Activated T-helper 17 cell treated with anti-CD3 and anti-CD28 coated beads, Interleukin-2, amount 50 U/mL, for 72 hours (primary cell): ENCODE measurements at places on chromosomes 2 and 18. TPM values are rescaled to one million over a fixed set of nuclear protein-coding genes. Genes with fewer than 3 reads are reported as not detected.

Gene XIRP2
- total RNA-seq, result not detected

DNA sequence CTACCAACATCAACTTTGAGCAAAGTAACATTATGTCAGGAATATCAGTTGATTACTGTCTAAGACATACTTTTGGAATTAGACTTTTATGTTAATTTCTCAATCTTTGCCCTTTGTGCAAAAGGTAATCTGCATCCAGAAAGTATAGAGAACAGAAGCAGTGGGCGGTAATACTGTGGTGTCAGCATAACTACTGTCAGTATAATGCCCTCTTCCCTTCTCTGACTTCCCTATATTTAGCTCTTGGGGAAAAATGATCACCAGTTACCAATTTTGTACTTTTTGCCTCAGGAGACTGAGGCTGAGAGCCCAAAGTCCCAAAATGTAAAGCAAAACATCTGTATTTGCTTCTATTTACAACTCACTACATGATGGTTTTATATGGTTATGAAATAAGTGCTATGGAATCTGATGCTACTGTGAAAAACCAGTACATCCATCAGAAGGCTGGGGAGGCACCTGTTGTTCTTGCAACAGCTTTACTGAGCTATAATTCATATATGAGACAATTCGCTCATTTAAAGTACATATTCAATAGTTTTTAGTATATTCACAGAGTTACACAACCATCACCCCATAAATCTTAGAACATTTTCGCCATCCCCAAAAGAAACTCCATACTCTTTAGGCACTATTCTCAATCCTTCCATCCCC, 51.3 kb upstream of the CD302 start:
- no peaks in the 10 kb centered on the region for H3K27me3 ChIP-seq
- ATAC-seq, result no peak
- H3K36me3 ChIP-seq, result peaks cover 95% of the 10 kb centered on the region
- no peaks in the 10 kb centered on the region for H3K4me1 ChIP-seq
- no peak overlapping the region for H3K27ac ChIP-seq

GRCh38 chr2:218885981-218886947, 5.6 kb downstream of the WNT10A start:
- H3K4me3 ChIP-seq, result peak overlapping the region; percentile 67
- ATAC-seq, result peak; percentile 32
- H3K36me3 ChIP-seq, result peaks cover 54% of the 10 kb centered on the region
- peaks cover 30% of the 10 kb centered on the region for H3K4me1 ChIP-seq
- H3K27me3 ChIP-seq, result no peaks in the 10 kb centered on the region

- no peaks in the 10 kb centered on the region for H3K27me3 ChIP-seq
- H3K4me1 ChIP-seq, result peaks cover 26% of the 10 kb centered on the region
- peaks cover 63% of the 10 kb centered on the region for H3K36me3 ChIP-seq
- peak; percentile 46 for ATAC-seq
- H3K4me3 ChIP-seq, result peak overlapping the region; percentile 93
- peak overlapping the region; percentile 97 for H3K27ac ChIP-seq
These were observed 1.1 kb upstream of the DUSP2 start for GRCh38 chr2:96146153-96146880.

DNA sequence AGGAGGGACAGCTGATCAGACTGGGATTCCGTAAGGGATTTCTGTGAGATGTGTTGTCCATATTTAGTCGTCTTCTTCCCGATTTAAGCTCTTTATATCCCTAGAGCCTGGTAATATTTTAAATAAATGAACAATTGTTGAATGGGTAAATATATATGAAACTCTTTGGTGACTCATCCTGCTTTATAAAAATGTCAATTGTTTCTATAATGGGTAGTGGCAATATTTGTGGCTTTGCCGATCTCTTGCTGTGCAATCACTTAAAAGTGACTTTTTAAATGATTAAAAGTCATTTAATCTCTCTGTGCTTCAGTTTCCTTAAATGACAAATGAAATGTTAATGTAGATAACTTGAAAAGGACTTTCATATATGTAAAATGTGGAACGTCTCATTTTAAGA, 339.2 kb downstream of the RNF144A start:
- no peak overlapping the region for H3K27ac ChIP-seq
- ATAC-seq, result no peak
- no peaks in the 10 kb centered on the region for H3K36me3 ChIP-seq
- no peaks in the 10 kb centered on the region for H3K4me1 ChIP-seq
- H3K27me3 ChIP-seq, result no peaks in the 10 kb centered on the region
- no peak overlapping the region for H3K4me3 ChIP-seq

- no peak for ATAC-seq
- no peak overlapping the region for H3K27ac ChIP-seq
- H3K36me3 ChIP-seq, result peaks cover 4% of the 10 kb centered on the region
- no peaks in the 10 kb centered on the region for H3K27me3 ChIP-seq
- peaks cover 5% of the 10 kb centered on the region for H3K4me1 ChIP-seq
- no peak overlapping the region for H3K4me3 ChIP-seq
These were observed 8.3 kb downstream of the AP1S3 start for GRCh38 chr2:223829128-223829527.

Gene MAP3K19
- not detected for total RNA-seq

GRCh38 chr2:10236571-10237391, 65.9 kb upstream of the HPCAL1 start:
- H3K27me3 ChIP-seq, result no peaks in the 10 kb centered on the region
- no peak for ATAC-seq
- H3K4me1 ChIP-seq, result peaks cover 12% of the 10 kb centered on the region
- no peak overlapping the region for H3K4me3 ChIP-seq

Gene KATNAL2
- 0.39 TPM for total RNA-seq

- H3K4me3 ChIP-seq, result no peak overlapping the region
- H3K4me1 ChIP-seq, result peaks cover 22% of the 10 kb centered on the region
- ATAC-seq, result no peak
These were observed 71.7 kb downstream of the HS1BP3 start for GRCh38 chr2:20578895-20579825.

Gene SERPINB12
- not detected for total RNA-seq

DNA sequence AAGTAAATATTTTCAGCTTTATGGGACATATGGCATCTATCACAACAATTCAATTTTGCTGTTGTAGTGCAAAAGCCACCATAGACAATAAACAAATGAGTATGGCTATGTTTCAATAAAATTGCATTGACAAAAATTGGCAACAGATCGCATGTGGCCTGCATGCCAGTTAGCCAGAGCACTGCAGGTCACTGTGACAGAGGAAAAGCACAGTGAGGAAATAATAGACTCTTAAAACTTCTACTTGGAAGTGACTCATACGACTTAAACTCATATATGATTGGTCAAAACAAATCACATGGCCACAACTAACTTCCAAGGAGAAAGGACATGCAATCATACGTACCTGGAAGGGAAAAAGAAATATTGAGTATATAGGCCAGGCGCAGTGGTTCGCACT, 44.4 kb downstream of the EXOC6B start:
- no peak overlapping the region for H3K4me3 ChIP-seq
- H3K27me3 ChIP-seq, result no peaks in the 10 kb centered on the region
- H3K36me3 ChIP-seq, result no peaks in the 10 kb centered on the region
- H3K4me1 ChIP-seq, result peaks cover 8% of the 10 kb centered on the region
- H3K27ac ChIP-seq, result no peak overlapping the region

GRCh38 chr2:61906186-61906470, 654 bp downstream of the COMMD1 start:
- no peaks in the 10 kb centered on the region for H3K4me1 ChIP-seq
- H3K27ac ChIP-seq, result peak overlapping the region; percentile 94
- H3K4me3 ChIP-seq, result peak overlapping the region; percentile 96
- peak; percentile 5 for ATAC-seq

DNA sequence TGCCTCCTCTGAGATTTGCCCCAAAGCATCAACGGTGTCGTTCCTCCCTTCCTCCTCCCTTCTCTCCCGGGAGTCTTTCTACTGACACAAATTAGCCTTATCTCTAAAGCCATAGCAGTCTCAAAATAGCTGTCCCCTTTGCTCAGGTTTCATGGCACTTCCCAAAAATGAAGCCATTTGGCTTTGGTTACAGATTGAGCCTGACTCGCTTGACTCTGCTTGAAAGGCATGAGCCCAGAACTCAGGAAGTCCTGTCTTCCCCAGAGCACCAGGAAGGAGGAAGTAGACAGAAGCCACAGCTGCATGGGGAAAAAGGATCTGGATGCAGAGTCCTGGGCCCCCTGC, 234.4 kb upstream of the RGPD4 start:
- ATAC-seq, result no peak
- no peaks in the 10 kb centered on the region for H3K36me3 ChIP-seq
- H3K27me3 ChIP-seq, result no peaks in the 10 kb centered on the region
- H3K4me3 ChIP-seq, result no peak overlapping the region
- no peak overlapping the region for H3K27ac ChIP-seq

Gene POTEC
- 0.04 TPM for total RNA-seq

GRCh38 chr2:221399183-221399582, 172.9 kb downstream of the EPHA4 start:
- no peaks in the 10 kb centered on the region for H3K27me3 ChIP-seq
- H3K4me3 ChIP-seq, result no peak overlapping the region
- ATAC-seq, result no peak
- H3K36me3 ChIP-seq, result no peaks in the 10 kb centered on the region
- no peak overlapping the region for H3K27ac ChIP-seq

GRCh38 chr2:42931146-42931817, 138.9 kb upstream of the HAAO start:
- no peak overlapping the region for H3K27ac ChIP-seq
- no peak for ATAC-seq
- H3K4me3 ChIP-seq, result no peak overlapping the region
- no peaks in the 10 kb centered on the region for H3K36me3 ChIP-seq

DNA sequence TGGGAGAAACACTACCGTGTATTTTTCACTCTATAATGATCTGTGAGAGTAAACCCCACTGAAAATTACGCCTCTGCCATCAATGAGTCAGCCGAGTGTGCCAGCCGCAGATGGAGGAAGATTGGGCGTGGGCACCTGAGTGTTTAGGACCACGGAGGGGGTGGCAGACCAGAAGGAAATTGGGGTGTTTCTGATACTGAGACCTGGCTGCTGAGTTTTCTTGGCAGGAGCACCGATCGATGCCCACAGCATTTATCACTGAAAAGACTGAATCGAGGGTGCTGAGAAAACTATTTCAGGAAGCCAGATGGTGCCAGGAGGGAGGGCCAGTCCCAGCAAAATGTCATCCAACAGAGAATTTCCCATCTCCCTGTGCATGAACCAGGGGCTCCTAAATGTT, 91.9 kb upstream of the TPO start:
- H3K27me3 ChIP-seq, result no peaks in the 10 kb centered on the region
- H3K4me1 ChIP-seq, result no peaks in the 10 kb centered on the region

- H3K4me3 ChIP-seq, result no peak overlapping the region
- no peak overlapping the region for H3K27ac ChIP-seq
- peaks cover 42% of the 10 kb centered on the region for H3K27me3 ChIP-seq
- no peak for ATAC-seq
These were observed 33.8 kb downstream of the TEX51 start for GRCh38 chr2:126932529-126932928.

- no peak for ATAC-seq
- H3K27ac ChIP-seq, result no peak overlapping the region
- no peaks in the 10 kb centered on the region for H3K36me3 ChIP-seq
- no peak overlapping the region for H3K4me3 ChIP-seq
- H3K27me3 ChIP-seq, result no peaks in the 10 kb centered on the region
- H3K4me1 ChIP-seq, result peaks cover 6% of the 10 kb centered on the region
These were observed 113.1 kb upstream of the ID2 start for GRCh38 chr2:8568543-8569302.

- H3K36me3 ChIP-seq, result no peaks in the 10 kb centered on the region
- no peaks in the 10 kb centered on the region for H3K4me1 ChIP-seq
- no peak overlapping the region for H3K27ac ChIP-seq
- H3K4me3 ChIP-seq, result no peak overlapping the region
- no peak for ATAC-seq
These were observed 348.9 kb downstream of the RND3 start for GRCh38 chr2:150138587-150138986.

DNA sequence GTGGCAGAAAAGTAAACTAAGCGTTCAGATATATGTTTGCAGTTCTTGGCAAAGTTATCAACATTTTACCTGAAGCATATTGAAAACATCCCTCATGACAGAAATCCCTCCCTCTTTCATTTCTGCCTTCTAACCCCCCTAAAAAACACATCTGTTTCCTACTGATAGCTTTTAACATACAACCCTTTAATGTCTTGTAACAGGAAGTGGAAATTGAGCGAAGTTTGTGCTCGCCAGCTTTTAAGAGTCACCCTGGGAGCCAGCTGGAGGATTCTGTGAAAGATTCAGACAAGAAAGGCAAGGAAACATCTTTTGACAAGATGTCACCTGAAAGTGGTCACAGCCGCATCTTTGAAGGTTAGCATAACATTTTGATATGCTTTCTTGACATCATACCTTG, 247.4 kb downstream of the XIRP2 start:
- no peaks in the 10 kb centered on the region for H3K36me3 ChIP-seq
- no peak for ATAC-seq
- no peak overlapping the region for H3K4me3 ChIP-seq
- H3K27me3 ChIP-seq, result no peaks in the 10 kb centered on the region

Gene ALPI
- not detected for total RNA-seq

Gene SLC16A14
- not detected for total RNA-seq

- H3K27me3 ChIP-seq, result peaks cover 3% of the 10 kb centered on the region
- ATAC-seq, result no peak
- H3K4me1 ChIP-seq, result peaks cover 25% of the 10 kb centered on the region
- peak overlapping the region; percentile 52 for H3K27ac ChIP-seq
These were observed 26.6 kb upstream of the PLB1 start for GRCh38 chr2:28469304-28469703.

DNA sequence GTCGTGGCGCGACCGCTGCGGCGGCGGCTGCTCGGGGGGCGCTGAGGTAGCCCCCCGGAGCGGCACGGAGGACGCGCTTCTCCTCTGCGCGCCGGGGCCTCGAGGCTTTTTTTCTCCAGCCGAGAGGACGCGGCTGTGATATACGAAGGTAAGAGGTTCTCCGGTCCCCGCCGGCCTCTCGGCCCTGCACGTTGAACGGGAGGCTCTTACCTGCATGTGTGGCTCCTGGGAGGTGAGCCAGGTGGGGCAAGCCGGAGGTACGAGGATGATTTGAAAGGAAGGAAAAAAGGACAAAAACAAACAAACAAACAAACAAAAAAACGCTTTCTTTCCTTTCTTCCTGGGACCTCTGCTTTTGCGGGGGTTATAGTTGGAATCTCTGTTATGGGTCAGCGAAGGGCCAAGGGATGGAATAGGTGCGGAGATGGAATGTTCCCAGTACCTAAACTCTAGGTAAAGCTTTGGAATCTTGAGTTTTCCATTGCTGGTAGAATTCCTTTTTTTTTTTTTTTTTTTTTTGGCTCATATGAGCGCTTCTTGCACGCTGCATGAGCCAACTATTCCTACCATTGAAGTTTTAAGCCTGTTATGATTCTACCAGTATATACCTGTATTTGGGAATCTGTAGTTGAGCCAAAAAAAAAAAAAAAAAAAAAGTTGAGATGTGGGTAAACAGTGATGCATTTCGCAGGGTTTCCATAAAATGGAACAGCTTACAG, 674 bp downstream of the PTPN4 start:
- no peaks in the 10 kb centered on the region for H3K27me3 ChIP-seq
- peak overlapping the region; percentile 96 for H3K4me3 ChIP-seq
- H3K27ac ChIP-seq, result peak overlapping the region; percentile 92
- H3K36me3 ChIP-seq, result peaks cover 10% of the 10 kb centered on the region
- peak; percentile 6 for ATAC-seq
